Stimulated activated CD8-positive, alpha-beta memory T cell treated with anti-CD3 and anti-CD28 coated beads, Interleukin-4, amount 100 ng/mL, for 4 hours (primary cell): ENCODE measurements at places on chromosomes 2 and 18.

GRCh38 chr2:198220763-198221610, 416.6 kb downstream of the PLCL1 start:
- DNase-seq: no peak

DNA sequence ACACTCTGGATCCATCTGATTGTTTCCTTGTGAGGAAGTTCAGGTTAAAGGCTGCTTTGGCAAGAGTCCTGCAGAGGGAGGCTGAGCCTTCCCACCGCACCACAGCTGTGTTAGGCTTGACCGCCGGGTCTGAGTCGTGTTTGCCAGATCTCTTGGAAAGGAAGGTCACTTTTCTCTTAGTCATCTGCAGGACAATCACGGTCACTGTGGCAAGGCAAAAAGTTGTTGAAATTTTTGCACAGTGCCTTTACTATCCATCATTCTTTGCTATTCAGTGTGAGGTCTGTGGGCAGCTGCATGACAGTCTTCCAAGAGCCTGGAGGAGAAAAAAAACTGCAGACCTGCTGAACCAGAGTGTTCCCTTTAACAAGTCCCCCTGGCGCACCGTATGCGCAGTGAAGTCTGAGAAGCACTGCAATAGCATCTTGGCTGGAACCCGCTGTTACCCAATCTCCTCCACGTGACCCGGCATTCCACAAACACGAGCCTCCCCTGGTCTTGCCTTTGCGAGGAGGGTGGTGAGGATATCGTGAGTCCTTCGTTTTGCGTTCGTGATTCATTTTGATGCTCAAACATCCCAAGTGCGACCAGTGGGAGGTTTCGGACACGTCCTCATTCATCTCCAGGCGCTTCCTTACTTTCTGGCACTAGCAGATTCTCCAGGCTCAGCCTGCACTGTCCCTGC, 23.0 kb downstream of the BIN1 start:
- no peak for DNase-seq

GRCh38 chr2:48173141-48173540, 266.8 kb upstream of the FBXO11 start:
- no peak for DNase-seq

DNA sequence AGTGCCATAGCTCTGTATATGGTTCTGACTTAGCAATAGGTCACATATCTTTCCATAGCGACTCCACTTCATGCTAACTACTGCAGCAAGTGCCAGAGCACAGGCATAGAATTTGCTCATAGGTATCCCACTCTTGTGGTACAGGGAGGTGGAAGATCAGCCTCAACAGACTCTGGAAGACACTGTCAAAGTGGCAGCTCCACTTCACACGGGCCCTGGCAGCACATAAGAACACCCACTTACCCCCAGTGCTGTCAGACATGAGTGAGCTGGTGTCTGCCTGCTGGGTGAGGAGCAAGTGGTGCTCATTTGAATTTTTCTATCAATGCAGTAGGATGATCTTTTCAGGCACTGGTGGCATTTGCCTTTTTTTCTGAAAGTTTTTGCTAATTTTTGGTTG, 48.6 kb downstream of the BCL2L11 start:
- DNase-seq: no peak
